ENCODE measurements at places on chromosomes 4 and X.

- no peak for DNase-seq
These were observed 13.2 kb downstream of the ATP8A1 start for GRCh38 chr4:42643685-42644084.

DNA sequence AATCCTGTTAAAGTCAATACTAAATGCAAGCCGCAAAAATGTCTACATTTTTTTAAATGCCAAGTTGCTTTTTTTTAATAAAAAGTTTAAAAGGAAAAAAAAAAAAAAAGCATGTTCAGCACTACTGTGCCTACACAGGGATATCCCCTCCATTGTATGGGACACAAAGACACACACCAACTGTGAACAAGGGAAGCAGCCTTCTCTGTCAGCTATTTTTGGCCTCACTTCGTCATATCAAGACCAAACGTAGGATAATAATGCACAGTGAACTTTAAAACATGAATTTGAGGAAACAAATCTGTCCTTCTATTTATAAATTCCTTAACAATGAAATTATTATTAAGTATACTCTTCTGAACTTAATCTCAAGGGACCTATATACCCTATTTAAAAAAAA, 4.4 kb downstream of the FBXW7 start:
- no peak for DNase-seq

DNA sequence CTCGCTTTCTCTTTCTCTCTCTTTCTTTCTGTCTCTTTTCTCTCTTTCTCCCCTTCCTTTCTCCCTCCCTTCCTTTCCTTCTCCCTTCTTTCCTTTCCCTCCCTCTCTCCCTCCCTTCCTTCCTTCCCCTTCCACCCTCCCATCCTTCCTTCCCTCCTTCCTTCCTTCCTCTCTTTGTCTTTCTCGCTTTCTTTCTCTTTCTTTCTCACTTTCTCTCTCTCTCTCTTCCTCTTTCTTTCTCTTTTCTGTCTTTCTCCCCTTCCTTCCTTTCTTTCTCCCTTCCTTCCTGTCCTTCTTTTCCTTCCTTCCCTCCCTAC, 2.1 kb upstream of the SORCS2 start:
- DNase-seq: no peak

GRCh38 chrX:134864431-134864830, 126.4 kb upstream of the SMIM10 start:
- no peak for DNase-seq

DNA sequence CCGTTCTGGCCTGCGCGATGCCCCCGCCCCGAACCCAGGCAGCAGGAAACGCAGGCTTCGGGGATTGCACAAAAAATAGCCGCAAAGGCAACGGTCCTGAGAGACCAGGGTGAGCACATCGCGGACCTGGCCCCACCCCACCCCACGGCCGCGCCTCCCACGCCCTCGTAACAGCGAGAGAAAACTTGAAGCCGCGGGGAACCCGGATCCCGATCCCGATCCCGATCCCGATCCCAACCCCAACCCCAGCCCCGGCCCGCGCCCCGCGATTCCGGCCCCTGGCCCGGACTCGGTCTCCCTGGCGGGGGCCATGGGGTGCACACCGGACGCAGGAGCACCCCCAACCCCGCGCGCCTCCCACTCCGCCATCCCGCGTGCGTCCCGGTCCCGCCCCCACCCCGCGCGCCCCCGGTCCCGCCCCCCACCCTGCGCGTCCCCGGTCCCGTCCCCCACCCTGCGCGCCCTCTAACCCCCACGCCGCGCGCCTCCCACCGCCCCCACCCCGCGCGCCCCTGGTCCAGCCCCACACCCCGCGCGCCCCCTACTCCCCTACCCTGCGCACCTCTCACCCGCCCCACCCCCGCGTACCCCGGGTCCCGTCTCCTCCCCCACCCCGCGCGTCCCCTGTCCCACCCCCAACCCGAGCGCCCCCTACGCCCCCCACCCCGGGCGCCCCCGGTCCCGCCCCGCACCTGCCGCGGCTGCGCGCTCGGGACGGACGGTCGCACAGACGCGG, 29.0 kb downstream of the NOP14 start:
- no peak for DNase-seq

DNA sequence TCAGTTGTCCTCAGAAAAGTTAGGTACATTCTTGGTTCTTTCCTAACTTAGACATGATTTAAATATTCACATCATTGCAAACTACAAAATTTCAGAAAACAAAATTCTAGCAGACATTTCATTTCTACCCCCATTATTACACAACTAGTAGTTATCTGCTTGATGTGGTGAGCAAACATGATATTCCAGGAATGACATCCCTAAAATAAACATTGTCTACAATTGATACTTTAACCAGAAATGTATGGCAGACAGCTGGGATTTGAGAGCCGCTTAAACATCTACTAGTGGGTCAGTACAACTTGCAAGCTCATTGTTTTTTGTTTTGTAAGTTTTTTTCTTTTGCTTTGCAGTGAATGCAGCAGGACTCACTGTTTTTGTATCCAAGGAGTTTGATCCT, 32.1 kb upstream of the AMBN start:
- no peak for DNase-seq

DNA sequence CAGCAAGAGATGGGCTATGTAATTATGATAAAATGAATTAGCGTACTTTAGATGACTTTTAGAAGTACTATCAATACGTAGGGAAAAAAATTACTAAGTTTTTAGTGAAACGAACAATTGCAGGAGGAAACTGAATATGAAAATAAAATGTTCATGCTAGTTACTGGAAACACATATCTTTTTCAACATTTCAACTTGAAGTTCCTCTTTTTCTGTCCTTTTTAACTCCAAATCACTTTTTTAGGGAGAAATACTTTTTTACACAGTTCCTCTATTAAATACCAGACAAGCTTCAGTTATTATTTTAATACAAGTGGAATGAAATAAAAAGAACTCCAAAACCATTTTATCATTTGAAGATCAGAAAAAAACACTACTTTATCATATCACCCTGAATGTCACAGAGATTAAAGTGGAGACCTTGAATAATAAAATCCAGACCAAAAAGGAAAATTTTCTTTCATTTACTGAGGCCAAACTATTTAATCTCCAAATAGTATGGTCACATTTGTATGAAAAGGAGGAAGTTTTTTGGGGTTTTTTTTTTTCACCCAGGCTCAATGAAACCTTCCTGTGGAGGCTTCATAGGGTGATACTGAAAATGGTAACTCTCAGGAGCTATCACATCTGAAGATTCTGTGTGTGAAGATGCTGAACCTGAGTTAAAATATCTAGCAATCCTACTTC, 306.2 kb downstream of the INPP4B start:
- no peak for DNase-seq

DNA sequence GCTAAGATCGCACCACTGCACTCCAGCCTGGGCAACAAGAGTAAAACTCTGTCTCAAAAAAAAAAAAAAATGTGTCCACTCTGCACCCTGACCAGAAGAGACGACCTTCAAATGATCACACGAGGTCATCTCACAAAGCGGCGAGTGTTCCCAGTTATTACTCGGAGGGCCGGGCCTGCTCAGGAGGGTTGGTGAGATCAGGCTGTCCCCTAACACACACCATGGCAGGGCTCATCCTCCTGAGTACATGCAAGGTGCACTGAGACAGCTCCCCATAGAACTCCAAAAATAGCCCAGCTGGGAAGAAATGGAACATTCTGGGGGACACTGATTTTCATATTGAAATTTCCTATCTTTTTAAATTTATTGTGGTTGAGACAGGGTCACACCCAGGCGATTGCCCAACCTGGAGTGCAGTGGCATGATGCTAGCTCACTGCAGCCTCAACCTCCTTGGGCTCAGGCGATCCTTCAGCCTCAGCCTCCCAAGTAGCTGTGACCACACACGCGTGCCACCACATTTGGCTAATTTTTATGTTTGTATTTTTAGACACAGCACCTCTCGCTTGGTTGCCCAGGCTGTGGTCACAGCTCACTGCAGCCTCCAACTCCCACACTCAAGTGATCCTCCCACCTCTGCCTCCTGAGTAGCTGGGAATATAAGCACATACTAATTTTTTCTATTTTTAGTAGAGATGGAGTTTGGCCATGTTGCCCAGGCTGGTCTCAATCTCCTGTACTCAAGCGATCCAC, 51.5 kb downstream of the DHRSX start:
- no peak for DNase-seq

DNA sequence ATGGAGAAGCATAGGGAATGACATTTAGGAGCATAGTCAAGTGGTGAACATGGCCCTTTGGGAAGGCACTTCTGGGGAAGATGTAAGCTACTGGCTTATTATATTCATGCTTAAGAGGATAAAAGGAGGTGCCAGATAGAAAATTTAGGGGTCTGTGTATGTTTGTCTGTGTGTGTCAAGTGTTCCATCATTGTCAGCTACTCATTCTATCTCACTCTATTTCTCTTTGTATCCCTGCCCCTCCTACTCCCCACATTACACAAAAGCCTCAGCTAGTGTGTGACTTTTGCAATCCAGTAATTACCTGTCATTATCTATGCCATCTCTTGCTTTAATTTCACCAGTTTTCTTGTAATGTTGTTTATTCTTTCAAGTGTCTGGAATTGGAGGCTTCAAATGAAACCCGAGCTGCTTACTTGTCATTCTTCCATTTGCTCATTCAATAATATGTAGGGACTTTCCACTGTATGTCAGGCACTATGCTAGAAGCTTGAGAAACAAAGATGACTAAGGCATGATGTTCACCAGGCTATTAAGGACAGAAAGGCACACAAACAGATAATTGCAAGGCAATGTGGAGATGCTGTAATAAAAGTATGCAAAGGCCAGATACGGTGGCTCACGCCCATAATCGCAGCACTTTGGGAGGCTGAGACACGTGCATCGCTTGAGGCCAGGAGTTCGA, 229.8 kb upstream of the TEX13C start:
- no peak for DNase-seq

- DNase-seq: no peak
These were observed 176.2 kb upstream of the TACR3 start for GRCh38 chr4:103895876-103896465.

DNA sequence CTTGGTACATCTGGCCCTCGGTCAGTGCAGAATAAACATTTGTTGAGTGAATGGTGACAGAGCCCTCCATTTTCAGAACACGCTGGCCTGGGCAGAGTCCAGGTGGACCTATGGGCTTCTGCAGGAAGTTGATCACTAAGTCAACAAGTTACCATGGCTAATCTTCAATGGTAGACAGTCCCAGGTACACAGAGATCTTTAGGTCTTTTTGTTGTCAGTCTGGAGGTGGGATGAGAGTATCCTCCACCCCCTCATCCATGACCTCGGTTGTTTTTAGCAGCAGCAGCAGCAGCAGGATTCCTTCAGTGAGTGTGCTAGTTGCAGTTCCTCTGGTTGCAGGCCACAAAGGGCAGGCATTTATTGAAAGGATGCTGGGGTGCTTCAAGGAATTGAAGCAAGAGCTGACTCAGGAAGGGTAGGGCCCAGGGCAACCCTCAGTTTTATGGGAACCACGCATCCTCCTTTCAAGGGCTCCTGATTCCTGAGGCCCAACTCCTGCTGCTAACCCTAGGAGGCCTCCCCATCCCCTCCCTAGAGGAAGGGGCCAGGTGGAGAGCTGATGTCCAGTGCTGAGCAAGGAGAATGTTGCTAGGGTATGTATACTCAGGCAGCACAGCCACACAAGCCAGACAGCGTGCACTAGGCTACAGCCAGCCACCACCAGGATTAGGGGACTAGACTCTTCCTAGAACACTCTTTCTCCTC, 1.7 kb upstream of the USP27X start:
- no peak for DNase-seq

- no peak for DNase-seq
These were observed 52.3 kb downstream of the SEPSECS start for GRCh38 chr4:25107827-25108516.

- DNase-seq: no peak
These were observed 18.8 kb upstream of the METAP1 start for GRCh38 chr4:98976716-98977115.

GRCh38 chr4:83139514-83140156, 25.1 kb upstream of the PLAC8 start:
- no peak for DNase-seq

DNA sequence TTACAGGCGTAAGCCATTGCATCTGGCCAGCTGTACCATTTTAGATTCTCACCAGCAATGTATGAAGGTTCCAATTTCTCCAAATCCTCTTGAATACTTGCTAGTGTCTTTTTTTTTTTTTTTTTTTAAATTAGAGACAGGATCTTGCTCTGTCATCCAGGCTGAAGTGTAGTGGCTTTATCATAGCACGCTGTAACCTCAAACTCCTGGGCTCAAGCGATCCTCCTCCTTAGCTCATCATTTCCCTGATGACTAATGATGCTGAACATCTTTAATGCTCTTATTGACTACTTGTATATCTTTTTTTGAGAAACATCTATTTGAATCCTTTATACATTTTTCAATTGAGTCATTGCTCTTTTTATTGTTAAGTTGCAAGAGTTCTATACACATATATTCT, 40.3 kb downstream of the HDAC8 start:
- DNase-seq: no peak

- no peak for DNase-seq
These were observed 159.2 kb downstream of the SLC4A4 start for GRCh38 chr4:71498002-71498401.

DNA sequence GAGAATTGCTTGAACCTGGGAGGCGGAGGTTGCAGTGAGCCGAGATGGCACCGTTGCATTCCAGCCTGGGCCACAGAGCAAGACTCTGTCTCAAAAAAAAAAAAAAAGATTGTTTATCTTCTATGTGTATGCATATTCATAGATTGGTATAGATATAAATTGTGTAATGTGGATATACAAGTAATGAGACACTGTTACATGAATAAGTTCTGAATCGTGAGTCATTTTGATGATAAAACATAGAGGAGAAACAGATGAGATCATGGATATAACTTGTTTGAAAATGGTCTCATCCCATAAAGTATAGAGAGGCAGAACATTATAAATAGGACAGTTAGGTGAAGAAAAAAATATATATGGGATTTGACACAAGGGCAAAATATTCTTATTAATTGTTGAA, 628.0 kb downstream of the IL1RAPL1 start:
- DNase-seq: no peak

DNA sequence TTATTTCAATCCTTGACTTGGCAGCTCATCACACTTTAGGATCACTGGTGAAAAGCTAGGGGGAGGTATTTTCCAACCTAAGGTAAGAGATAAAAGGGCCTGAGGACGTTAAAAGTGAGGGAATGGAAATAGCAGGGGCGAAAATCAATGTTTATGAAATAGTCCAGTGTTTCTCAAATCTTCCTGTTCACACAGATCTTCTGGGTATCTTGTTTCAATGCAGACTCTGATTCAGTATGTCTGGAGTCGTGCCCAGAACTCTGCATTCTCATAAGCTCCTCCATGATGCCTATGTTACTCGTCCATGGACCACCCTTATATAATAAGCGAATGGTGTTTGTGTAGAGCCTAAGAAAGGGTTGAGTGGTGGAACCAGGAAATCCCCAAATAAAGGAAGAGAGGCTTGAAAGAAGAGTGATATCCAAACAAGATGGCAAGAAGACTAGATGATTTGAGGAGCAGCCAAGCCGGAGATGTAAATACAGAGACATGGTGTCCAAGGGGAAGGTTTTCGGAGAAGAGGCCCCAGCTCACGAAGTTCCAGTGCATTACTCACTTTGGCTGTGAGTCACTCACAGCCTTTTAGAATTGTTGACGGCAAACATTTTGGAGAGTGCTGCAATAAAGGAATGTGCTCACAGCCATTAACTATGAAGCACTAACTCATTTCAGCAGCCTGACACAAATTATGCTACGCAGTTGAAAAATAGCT, 215.6 kb upstream of the PPARGC1A start:
- DNase-seq: no peak
